Smooth muscle cell of the umbilical artery (primary cell): ENCODE measurements at places on chromosomes 13 and 19. TPM values are rescaled to one million over a fixed set of nuclear protein-coding genes. Genes with fewer than 3 reads are reported as not detected.

POLR2E gene
- total RNA-seq: 63.5 and 107 TPM in 2 replicates

CCDC122 gene
- 2.4 and 6.0 TPM in 2 replicates for total RNA-seq

MUC16 gene
- total RNA-seq: not detected in 2 replicates

TMIGD2 gene
- total RNA-seq: not detected in 2 replicates
